NCI-H146 (cell line): ENCODE measurements at places on chromosomes 4 and X.

GRCh38 chr4:98345838-98346237, 84.7 kb downstream of the RAP1GDS1 start:
- no peak for DNase-seq

- DNase-seq = no peak
Observed at GRCh38 chrX:35507701-35508100, 290.4 kb upstream of the MAGEB16 start.

- DNase-seq = no peak
Observed at GRCh38 chrX:134679221-134679620, 20.9 kb upstream of the PLAC1 start.

GRCh38 chrX:41733939-41734338, 10.0 kb downstream of the GPR82 start:
- DNase-seq = no peak

GRCh38 chr4:158535130-158535614, 13.5 kb downstream of the RXFP1 start:
- DNase-seq = no peak

DNA sequence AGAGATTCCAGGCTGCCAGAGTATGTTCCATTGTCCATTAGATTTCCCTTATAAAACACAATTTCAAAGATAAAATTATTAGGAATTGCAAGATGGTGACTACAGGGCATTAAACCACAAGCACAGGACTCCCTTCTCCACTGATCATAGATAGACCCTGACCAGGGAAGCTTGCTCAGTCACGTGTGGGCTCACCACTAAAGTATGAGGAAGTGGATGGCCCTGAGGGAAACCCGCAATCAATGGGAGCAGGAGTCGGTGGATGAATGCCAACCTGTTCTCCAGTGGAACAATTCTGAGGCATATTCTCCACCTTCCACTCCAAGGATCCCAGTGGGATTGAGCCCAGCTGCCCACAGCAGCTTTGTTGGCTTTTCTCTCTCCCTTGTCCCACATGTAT, 515.7 kb downstream of the BCOR start:
- DNase-seq = no peak

DNA sequence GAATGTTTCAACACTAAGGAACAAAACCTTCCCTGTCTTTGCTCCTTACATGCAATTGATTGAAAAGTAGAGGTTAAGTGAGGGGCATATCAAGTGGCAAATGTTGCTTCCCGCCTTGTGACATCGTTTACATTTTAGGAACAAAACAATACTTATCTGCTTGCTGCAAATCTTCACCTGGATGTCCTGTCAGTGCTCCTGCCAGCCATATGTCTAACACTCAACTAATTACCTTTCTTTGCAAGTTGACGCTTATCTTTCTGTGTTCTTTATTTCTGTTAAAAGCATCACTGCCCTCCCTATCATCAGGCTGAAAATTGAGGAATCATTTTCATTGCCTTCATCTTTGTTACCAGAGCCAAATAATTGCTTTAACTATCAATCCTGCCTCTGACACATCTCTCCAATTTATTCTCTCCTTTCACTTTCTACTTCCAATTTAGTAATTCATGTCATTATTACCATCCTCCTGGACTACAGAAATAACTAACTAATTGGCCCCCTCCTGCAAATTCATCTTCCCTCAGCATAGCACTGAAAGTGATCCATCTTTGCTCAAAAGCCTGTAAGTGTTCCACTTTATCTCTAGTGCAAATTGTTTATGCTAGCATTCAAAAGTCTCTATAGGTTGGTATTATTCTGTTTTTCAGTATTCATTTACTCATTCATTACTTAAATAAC, 298.7 kb upstream of the ATOH1 start:
- DNase-seq = peak; percentile 3

GRCh38 chr4:74431113-74431826, 13.7 kb upstream of the AREG start:
- no peak for DNase-seq

GRCh38 chrX:14032406-14032805, 2.7 kb upstream of the GEMIN8 start:
- DNase-seq = peak; percentile 37

GRCh38 chr4:8465615-8466611, 25.3 kb downstream of the TRMT44 start:
- no peak for DNase-seq

DNA sequence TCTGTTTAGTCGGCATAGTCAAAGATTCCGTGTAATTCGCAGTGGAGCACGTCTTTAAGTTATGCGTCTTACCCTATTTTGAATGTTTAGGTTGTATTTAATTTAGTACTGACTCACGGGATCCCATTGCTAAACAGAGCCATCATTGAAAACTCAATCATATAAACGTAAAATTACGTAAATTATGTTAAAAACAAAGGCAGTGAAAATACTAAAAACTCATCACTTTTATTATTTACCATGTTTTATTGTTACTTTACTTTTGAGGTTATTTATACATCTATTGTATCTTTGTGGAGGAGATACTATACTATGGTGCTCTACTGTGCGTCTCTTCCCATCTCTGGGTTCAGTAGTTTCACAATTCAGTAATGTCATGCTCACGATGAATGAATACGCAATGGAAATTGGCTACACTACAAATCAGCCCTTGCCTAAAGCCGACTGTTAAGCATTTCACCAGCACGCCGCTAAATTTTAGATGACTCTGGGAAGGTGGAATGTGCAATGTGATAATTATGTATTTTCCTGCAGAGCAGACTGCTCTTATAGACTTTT, 944 bp downstream of the FUNDC2 start:
- DNase-seq = peak; percentile 44

GRCh38 chrX:44872821-44873414, at the start of gene KDM6A:
TSS of gene KDM6A (plus strand) at chrX:44873188. CDS start at chrX:44873552, 364 bp downstream.
- DNase-seq = peak; percentile 96

DNA sequence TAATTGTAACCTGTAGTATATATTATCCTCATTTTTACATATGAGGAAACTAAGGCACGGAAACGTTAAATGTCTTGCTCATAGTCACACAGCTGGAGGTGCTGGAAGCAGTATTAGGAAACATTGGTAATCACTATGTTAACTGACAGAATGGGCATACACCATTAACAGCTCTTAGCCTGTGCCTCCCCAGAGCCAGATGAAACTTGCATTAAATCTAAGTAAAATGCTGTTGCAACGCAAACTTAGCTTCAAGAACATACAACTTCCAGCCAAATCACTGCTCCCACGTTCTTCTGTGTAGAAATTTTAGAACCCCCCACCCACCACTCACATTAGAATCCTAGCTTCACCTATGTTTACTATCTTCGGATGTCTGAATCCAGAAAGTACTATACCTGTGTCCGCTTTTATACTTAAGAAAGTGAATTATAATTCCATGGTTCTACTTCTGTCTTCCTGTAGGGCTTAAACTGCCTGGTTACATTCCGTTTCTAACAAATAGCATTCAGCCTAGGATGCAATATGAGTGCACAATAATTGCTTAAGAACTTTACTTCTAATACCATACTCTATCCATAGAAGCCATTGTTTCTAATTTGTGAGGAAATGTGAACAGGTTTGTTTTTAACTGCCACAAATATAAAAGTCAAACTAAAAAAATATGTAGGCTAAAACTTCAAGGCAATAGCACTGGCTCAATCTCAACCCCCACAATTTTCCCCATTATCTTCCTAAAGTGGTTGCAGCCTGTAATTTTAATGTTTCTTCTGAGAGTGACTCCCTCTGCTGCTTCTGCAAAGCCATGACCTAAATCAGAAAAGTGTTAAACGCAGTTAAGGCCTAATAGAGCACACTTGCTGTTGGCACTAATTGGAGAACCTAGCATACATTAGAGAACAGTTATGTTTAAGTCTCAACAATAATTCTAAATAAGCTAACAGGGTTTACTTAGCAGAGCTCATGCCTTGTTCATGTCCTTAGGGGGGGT, 4.4 kb downstream of the UNC5C start:
- no peak for DNase-seq

DNA sequence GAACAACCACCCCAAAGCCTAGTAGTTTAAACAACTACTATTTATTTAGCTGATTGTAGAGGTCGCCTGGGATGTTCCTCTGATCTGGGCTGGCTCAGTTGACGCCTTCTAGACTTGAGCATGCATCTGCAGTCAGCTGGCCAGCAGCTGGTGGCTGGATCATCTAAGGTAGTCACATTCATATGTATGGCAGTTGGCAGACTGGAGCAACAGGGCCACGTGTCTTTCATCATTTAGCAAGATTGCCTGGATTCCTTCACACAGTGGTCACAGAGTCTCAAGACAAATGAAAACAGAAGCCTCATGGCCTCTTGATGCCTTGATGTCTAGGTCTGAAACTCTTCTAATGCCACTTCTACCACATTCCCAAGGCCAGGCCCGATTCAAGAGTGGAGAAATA, 220.6 kb upstream of the S100G start:
- DNase-seq = no peak

GRCh38 chrX:14630733-14631132, 101.4 kb downstream of the GLRA2 start:
- DNase-seq = peak; percentile 13

DNA sequence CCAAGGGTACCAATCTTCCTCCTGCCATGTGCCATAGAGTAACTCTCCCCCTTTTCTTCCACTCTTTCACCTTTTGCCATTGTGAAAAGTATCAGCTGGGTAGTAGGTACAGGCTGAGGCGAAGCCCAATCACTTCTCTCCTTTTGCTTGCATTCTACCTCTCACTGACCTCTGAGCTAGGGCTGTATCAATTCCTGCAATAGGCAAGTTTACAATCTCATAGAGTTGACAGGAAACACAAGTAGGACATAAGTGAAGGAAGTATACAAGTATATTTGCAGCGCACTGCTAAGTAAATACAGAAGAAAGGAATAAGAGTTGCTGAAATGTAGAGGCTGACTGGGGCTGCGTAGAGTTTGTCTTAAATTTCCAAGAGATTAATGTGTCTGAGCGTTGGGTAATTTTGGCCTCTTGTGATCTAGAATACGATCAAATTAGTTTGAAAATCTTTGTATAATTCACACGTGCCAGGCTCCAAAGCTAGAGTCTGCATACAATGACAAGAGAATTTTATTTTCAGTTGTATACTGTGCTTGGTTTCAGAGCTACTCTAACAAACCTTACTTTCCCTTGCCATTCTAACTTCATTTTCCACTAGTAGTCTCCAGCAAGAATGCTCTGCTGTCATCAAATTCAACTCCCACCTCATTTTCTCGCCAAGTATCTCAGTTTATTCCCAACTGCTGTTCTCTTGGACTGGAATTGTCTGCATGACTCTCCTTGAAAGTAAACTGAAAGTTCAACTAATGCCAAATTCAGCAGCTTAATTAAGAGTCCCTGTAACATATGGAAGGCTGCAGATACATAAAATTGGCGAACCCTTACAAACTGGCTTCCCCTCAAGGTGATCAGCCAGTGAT, 90.3 kb downstream of the ATP11C start:
- DNase-seq = no peak

DNA sequence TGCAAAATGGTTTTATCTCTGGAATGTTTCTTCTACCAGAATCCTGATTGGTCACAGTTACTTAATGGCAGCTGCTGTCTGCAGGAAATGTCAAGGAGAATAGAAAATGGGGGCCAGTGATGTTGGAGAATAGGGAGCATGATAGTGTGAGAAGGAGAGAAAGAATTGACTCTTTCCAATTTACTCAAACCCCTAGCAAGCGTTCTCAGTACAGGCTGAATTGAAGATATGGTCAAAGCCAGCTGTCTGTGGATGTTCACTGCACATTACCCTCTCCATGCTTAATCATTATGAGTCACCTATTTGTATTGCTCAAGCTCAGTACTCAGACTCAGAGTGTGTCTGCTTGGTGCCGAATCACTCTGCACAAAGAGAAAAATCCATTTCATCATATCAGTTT, 57.8 kb upstream of the FAM47B start:
- no peak for DNase-seq

GRCh38 chr4:153152501-153153338, 51.5 kb upstream of the TRIM2 start:
- DNase-seq = peak; percentile 63

- no peak for DNase-seq
Observed at GRCh38 chr4:55625835-55626234, 10.3 kb downstream of the NMU start.
